Mucosa of descending colon (tissue), 3 donors: ENCODE measurements at places on chromosomes 6 and 20. TPM values are rescaled to one million over a fixed set of nuclear protein-coding genes. Genes with fewer than 3 reads are reported as not detected.

FERMT1 gene
- 102 TPM for total RNA-seq

CCR6 gene
- not detected for total RNA-seq

COL12A1 gene
- total RNA-seq = 15.7 TPM

MAP3K4 gene
- total RNA-seq = 32.8 TPM

CST5 gene
- total RNA-seq = not detected

LGSN gene
- total RNA-seq = 0.05 TPM

DUSP15 gene
- not detected for total RNA-seq

GJA10 gene
- total RNA-seq = not detected

PSMA7 gene
- total RNA-seq = 194 TPM

RNF217 gene
- 15.0 TPM for total RNA-seq

C6orf58 gene
- total RNA-seq = not detected

DNA sequence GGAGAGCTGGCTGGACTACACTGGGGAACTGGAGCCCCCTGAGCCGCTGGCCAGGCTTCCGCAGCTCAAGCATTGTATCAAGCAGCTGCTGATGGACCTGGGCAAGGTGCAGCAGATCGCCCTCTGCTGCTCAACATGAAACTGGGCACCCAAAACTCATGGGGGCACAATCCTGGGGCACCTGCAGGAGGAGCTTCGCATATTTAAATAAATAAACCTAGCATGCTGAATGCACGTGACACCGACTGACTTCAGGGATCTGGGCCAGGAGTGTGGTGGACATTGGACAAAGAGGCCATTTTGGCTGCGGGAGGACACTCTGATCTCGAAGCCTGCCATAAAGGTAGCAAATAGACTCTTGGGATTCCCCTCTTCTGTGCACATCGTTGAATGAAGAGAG is 6.8 kb downstream of the SCAND1 start:
- DNase-seq = no peak

- no peak for DNase-seq
Observed at GRCh38 chr20:49631061-49631716, 63.3 kb upstream of the PTGIS start.

GRCh38 chr20:45892049-45892825 is 1.1 kb downstream of the CTSA start:
- DNase-seq = no peak

- DNase-seq = no peak
Observed at GRCh38 chr6:37904590-37904989, 85.1 kb downstream of the ZFAND3 start.

DNA sequence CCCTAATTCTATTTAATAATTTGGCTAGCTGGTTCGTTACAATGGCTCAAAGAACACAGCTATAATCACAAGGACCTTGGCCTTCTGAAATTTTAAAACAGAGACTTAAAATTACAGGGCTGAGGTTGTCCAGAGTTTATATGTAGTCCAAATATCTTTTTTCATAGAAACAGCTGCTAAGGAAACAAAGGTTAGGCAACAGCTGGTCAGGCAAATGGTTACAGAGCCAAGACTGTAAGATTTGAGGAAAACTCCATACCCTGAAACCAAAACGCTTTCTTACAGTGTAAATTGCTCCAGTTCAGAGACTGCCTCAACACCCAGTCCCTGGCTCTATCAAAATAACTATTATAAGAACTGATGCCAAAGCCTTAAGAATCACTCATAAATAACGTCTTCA is 9.7 kb upstream of the ARHGAP18 start:
- no peak for DNase-seq

GRCh38 chr6:5450073-5450472 is 188.8 kb downstream of the FARS2 start:
- DNase-seq = no peak

GRCh38 chr6:12481850-12482249 is 191.7 kb downstream of the EDN1 start:
- no peak for DNase-seq

GRCh38 chr6:170311696-170312095 is 5.1 kb downstream of the FAM120B start:
- no peak for DNase-seq

DNA sequence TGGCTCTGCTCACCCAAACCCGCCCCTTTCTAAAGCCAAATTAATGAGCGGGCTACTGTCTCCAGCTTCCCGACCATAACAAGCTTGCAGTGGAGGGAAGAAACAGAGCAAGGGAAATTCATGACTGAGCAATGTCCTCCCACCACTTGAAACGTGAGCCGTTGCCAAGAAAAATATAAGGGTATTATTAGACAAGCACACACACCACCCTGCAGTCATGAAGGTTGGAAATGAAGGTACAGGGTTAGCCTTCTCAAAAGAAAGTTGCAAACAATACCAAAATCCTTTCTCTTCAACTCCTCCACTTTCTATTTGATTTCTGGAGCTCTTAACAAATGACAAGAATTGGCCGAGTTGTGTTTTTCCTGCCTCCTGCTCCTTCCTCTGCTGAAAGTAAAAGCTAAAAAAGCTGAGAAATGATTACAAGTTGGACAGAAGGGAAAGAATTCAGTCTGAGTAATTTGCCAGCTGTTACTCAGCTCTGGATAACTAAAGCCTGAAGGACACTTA is 151.1 kb upstream of the B3GAT2 start:
- DNase-seq = no peak

DNA sequence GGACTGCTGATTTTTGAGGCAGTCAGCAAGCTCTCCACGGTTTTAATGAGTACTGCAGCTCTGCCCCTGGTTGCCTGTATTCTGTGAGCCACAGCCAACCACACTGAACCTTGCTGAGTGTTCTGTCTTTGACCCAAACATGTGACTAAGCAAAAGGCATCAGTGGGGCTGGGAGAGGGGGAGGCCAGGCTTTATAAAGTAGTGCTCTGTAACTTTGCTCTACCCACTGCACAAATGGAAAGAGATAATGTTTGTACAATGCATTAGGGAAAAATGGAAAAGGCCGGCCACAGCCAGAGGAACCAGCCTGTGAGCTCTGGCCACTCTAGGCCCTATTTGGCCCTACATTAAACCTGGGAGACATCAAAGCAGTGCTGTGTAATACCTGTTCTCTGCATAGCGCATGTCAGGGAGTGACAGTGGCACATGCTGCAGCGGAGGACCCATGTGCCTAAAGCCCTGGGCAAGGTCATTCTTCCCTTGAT is 22.0 kb downstream of the KLHL31 start:
- no peak for DNase-seq

GRCh38 chr6:42251500-42251899 is 33.8 kb upstream of the MRPS10 start:
- DNase-seq = no peak

GRCh38 chr6:156250593-156250992 is 526.6 kb upstream of the ARID1B start:
- no peak for DNase-seq

GRCh38 chr20:22887796-22888195 is 147.3 kb upstream of the SSTR4 start:
- no peak for DNase-seq

GRCh38 chr20:49283176-49283702 is 5.4 kb upstream of the ZNFX1 start:
- DNase-seq = no peak

DNA sequence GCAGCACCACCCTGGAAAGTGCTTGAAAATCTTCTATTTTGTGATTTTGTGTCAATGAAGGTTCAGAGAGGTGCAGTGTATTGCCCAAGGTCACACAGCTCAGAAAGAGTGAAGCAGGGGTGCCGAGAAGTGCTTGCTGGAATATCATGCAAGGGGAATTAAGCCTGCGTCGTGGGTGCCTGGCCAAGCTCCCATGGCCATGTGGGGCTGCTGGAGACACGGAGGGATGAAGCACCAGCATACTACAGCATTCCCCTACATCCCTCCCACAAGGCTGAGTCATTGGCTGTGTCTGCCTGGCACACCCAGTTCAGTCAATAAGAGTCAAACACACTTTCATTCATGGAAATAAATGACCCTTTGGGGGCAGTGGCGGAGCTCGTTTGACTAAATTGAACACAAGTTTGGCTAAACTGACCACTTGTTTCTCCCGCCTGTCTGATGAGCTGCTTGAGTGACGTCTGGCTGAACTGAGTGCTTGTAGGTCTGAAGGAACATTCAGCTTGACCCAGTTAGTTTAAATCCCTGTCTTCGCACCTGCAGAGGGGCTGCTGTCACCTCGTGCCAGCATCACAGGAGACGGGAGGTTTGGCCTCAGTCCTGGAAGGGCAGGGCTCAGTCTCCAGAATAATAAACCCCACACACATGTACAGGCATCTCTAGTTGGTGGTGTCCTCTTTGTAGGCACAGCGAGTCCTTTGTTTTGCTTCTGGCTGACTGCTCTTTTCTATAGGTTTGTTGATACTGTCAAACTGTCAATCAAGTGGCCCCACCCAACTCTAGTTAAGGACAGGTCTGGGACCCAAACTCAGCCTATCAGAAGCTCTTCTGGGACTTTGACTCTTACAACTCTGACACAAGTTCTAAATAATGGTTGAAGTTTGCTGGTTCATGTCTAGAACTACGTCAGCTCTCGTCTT is 8.4 kb upstream of the TGM2 start:
- peak; percentile 58 for DNase-seq

- no peak for DNase-seq
Observed at GRCh38 chr6:132341646-132342045, 59.6 kb downstream of the MOXD1 start.

DNA sequence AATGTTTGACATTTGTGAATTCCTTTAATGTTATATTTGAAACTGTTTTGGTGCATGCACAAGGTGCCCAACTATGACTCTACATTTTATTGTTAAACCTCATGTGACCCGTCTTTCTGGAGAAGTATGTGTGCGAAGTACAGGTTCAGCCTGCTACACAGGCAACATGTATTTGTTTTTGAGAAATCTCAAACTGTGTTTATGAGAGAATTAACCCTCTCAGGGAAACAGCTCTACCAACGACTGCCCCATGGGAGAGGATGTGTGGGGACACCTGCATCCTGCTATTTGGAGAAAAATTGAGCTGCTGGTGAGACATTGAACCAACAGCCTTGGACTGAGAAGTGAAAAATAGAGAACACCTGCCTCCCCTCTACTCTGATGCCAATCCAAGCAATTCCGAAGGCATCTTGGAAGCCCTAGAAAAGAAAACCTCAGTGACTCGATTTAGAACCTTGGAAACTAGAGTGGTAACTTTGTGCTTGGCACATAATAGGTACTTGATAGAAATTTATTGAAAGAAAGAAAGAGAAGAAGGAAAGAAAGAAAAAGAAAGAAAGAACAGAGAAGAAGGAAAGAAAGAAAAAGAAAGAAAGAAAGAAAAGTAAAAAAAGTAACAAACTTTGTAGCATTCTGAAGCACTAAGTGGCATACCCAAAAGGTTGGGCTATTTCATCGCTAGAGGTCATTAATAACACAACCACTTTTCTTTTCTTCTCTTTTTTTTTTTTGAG is 2.9 kb upstream of the AKAP12 start:
- no peak for DNase-seq

DNA sequence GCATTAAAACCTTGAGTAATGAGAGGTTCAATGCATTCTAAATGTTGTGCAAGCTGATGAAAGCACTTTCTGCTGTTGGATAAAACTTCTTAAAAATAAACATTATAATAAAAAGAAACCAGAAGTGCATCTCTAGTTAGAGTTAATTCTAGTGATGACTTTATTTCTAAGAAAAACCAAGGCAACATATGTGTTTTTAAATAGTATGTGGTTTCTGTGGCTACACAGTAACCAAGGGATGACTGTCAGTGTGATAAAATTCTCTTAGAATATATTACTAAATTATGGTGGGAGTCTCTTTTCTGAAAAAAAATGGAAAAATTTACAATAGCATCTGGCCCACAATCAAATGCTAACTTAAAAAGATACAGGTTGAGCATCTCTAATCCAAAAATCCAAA is 117.0 kb downstream of the ME1 start:
- DNase-seq = no peak
